ENCODE measurements at places on chromosomes 7 and 10.

DNA sequence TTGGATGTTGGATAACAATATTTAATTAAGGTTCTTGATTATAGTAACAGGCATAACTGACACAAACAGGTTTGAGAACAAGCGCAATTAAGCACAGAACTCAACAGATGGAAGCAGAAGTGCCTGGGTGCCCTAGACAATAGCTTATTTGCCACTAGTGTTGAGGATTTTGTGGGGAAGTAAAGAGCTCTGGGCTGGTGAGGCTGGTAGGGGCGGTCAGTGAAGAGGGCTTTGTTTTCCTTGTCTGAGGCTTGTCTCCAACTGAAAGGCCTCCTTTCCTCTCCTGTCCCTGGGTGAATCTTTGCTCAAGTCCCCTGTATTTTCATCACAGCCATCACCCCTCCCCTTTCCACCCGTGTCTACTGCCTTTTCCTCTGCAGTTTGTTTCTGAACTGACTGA is 104.6 kb downstream of the KAT6B start:
- DNase-seq = no peak

DNA sequence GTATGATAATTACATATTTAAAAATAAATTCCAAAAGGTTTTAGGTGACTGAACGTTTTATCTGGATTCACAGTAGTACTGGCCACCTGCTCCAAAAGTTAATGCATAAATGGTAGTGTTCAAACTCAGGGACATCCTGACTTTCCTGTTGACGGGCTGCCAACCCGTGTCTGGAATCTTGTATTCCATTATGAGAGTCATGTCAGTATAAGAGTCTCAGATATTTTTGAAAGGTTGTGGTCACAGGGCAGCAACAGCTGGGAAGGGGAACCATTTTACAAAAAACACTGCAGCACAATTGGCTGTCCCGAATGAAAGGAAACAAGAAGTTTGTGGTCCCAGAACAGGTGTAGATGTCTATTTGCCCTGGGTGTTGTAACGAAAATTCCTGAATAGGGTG is 2.8 kb downstream of the TDRD1 start:
- DNase-seq = no peak

- peak; percentile 29 for DNase-seq
Measured at GRCh38 chr7:85392326-85392725, 205.5 kb upstream of the SEMA3D start.

- DNase-seq = no peak
Measured at GRCh38 chr7:17822547-17823173, 117.6 kb downstream of the SNX13 start.

DNA sequence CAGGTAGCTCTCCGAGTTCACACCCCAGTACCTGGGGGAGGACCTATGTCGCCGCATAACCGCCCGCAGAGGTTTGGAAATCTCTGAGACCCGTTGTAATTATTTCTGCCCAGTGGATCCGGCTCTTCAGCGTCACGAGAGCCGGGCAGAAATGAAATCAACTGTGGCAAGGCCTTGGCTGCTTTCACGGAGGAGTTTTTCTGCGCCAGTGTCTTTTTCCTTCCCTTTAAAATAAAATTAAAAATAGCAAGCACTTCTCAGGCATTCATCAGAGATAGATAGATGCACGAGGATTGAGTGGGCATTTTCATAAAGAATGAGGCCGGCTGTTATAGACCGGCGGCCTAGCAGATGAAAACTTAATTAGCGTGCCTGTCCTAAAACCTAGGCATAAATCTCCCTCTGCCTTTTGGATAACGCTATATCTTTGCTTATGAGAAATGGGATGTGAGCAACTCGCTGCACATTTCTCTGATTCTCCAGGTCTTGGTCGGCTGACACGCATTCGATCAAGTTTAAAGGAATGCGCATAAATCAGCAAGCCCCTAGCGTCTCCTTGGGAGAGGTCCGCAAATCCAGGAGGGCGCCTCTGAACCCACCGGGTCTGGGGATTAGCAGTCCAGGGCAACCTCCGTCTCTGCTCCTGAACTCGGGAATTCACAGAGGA is 6.4 kb downstream of the HOXA13 start:
- DNase-seq = no peak

DNA sequence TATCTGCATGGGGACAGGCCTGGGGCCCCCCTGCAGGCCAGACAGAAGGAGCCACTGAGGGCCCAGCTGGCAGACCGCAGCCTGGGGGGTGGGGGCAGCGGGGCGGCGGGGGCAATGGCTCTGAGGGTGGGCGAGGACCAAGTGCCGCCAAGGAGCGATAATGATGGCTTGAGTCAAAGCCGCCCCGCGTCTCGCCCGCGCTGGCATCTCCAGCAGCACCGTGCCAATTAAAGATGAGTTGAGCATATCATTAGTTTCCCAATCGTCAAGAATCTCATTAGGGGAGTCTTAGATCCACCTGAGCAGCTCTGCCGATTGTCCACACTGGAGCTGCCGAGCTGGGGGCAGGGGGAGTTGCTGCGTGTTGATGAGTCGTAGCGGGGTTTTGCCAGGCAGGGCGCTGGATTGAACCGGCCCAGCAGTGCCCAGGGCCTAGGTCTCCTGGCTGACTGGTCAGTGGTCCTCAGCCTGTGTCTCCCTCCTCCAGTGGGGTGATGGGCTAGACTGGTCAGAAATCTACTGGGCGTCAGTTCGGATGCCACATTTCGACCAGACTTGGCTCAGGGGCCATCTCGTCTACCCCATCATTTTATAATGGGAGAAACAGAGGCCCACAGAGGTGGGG is 41.0 kb upstream of the PSMG3 start:
- DNase-seq = no peak

DNA sequence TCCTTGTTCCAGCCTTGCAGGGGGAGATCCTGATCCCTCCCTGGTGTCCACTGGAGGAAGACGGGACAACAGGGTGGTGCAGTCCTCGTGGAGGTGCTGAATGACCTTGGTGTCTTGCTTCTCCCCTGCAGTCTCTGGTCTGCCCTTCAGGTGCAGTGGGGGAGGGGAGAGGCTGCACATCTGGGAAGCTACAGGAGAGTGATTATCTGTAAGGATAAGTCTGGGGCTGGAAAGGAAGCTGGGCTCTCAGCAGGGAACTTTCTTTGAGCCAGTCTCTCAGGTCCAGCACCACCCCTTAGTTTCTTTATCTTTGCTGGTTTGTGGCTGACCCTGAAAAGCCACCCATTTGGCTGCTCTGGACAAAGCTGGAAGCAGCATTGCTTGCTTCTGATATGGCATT is 275.6 kb downstream of the CCSER2 start:
- no peak for DNase-seq

DNA sequence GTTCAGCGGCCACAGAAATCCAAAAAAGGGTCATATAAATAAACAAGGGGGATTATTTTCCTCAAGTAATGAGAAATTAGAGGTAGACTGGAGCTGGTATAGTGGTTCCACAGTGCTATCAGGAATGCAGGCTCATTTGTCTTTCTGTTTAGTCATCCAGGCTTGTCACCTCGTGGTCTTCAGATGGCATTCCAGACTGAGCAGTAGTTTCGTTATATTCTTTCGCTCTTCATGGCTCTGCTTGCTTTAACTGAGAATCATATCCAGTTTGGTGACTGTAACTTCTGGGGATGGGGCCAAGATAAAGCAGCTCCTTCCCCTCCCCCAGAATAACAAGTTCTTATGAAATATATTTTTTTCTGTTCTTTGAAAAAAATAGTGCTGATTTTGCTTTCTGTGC is 9.5 kb downstream of the ANKIB1 start:
- no peak for DNase-seq

GRCh38 chr10:112356686-112357085 is 17.2 kb upstream of the ACSL5 start:
- no peak for DNase-seq

GRCh38 chr10:80202934-80203834 is 2.2 kb downstream of the ANXA11 start:
- peak; percentile 73 for DNase-seq

DNA sequence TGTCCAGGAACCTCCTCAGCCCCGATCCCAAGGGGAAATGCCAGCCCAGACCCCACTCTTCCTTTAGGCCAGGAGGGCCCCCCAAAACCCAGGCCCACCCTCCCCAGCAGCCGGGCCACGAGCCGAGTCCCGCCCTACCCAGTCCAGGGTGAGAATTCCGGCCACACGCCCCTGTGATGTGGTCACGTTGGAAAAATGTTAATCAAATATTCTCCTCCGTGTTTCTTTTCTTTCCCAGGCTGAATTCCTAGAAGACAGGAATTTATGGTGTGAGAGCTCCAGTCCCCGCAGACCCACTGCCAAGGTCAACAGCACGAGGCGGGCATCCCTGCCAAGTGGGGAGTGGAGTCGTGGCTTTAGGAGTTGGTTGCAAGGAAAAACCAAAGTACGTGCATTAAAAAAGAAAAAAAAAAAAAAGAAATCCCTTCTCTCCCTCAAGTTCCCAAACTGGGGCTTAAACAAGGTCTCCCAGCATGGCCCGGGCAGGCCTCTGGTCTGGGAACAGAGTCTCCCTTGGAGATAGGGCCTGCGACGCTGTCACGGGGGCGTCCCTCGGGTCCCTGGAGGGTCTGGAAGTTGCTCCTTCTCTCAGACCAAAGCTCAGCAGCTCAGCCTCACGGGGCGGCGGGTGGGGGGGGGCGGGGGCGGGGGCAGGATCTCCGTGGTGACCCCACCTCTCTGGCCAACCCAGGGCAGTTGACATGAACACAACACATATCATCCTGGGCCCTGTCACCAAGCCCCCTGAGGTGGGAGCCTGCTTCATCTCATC is 28.1 kb upstream of the ELN start:
- DNase-seq = no peak

- no peak for DNase-seq
Measured at GRCh38 chr7:129394982-129395914, 39.0 kb upstream of the STRIP2 start.

DNA sequence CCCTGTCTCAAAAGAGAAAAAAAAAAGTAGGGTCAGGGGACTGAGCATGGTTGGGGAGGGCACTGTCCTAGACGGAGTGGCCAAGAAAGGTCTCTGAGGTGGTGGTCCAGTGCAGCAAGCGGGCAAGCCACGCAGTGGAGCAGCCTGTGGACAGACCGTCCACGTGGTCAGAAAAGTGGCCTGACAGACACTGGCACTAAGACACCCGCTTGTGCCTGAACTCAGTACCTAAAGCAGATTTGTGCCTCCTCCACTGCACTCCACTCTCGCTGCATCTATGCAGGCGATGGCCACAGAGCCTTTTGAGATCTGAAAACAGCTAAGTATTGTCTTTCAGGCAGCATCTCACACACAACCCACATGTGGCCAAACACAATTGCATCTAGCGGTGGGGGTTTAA is 8.8 kb downstream of the ASB10 start:
- DNase-seq = no peak

DNA sequence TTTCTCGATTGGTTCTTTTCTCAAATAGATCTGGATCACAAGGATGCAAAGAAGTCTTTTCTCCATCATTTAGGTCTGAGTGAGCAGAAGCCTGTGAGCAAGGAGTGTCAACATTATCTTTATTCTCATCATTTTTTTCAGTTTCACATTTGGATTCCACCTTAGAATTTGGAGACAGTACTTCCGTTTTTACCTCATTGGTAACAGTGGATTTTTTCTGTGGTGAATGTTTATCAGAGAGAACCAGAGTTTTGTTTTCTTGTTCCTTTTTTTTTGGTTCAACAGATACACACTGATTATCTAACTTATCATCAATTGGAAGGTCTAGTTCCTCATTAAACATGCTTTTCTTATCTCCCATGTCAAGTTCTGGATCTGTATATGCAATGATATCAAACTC is 151.3 kb downstream of the GALNT11 start:
- DNase-seq = no peak

DNA sequence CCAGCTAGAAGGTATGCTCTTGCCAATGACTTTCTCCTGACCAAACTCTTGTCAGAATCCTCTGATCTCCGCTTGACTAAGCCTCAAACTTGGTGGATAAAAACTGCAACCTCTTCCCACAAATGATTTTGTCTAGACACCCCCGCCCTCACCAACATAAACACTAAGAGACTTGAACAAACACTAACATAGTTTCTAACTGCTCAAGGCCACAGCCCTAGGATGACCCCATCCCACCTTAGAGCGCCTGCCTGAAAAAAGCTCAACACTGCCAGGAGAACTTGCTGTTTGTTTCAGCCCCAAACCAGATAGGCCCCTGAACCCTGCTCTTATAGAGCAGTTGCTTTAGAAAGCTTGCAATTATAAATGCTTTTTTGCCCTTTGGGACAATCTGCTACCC is 71.8 kb downstream of the LRRN3 start:
- no peak for DNase-seq

DNA sequence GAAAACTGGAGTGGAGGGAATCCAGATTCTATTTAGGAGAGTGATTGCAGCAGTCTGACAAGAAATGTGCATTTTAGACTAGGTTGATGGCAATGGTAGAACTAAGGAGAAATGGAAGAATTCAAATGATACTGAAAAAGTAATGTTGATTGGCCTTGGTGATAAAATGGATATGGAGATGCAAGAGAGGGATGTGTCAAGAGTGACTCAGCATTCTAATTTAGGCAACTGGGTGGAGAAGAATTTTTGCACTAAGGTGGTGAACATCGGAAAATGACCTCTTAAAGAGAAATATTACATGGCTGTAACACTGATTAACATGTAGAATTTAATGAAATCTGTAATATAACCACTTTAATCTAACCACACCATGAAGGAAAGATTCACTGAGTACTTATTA is 806.5 kb downstream of the PHTF2 start:
- DNase-seq = no peak

DNA sequence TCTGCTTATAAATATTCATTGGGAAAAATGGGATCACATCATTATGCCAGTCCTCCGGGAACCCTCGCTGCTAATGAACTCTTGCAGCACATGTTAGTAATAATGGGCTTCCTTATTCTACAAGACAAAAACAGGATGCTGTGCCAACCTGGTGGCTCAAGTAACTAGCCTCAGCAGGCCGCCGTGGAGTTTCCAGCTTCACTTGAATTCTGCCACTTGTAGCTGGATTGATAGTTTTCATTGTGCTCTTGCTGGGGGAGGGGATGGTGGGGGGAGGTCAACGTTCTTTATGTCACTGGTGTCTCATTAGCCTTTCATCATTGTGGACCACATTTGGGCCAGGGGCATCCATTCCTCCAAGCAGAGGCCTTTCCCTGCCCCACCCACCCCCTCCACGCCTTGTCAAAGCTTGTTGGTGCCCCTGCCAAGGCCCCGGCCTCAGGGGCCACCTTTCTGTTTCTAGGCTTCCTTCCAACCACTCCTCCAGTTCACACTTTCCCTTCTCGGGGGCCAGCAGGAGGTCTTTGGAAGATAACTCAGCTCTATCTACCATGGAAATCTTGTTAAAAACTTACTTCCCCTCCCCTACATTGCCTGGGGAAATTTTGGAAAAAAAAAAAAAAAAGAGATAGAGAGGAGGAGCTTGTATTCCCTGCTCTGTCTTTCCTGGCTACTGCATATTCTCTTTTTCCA is 153.9 kb downstream of the BMPER start:
- no peak for DNase-seq

DNA sequence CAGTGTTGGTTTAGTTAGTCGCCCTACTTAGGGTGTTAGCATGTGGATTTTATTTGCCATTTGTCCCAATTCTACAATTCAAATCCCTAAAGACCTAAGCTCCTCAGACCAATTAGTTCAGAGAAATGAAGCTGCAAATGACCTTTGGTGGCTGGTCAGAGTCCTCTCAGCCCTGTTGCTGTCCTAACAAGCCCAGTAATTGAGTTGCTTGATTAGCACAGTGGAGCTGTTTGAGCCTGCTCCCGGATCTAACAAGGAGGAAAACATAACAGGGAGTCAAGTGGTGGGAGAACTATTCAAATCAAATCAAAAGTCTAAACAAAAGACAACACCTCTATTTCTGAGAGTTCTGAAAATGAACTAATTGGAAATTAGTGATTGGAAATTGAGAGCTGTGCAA is 22.1 kb downstream of the ZDHHC6 start:
- DNase-seq = no peak
